Stimulated activated CD8-positive, alpha-beta memory T cell treated with anti-CD3 and anti-CD28 coated beads, Interleukin-15, amount 100 ng/mL, for 1 hour (primary cell): ENCODE measurements at places on chromosomes 3 and 15.

DNA sequence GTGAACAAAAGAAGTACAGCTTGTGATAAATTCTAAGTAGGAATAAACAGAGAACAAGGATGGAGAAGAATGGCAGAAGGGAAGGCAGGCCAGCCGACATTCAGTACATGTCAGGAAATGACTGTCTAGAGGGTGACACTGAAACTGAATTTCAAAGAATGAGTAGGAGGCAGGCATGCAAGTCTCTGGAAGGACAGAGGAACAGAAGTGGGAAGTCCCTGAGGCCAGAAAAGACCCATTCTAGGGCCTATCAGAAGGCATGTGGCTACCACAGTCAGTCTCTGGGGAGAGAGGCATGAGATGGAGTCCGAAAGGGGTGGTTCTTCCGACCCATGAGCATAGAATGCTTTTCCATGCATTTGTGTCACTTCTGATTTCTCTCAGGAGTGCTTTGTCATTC lies 243.5 kb upstream of the UBE2E2 start:
- DNase-seq, result no peak

- DNase-seq, result no peak
Observed at GRCh38 chr3:16841041-16841753, 43.6 kb upstream of the PLCL2 start.

- no peak for DNase-seq
Observed at GRCh38 chr3:138046955-138047354, 37.0 kb downstream of the CLDN18 start.

DNA sequence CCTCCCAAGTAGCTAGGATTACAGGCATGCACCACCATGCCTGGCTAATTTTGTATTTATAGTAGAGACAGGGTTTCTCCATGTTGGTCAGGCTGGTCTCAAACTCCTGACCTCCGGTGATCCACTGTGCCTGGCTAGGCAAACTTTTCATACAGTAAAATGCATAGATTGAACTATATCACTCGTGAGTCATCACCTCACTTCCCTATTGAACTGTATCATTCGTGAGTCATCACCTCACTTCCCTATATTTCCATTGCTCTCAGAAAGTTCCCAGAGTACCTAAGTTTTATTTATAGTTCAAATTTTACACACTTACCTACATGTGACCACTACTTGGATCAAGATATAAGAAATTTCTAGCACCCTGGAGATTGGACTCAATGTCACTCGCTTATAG lies 73.6 kb upstream of the ACAD9 start:
- DNase-seq, result no peak

DNA sequence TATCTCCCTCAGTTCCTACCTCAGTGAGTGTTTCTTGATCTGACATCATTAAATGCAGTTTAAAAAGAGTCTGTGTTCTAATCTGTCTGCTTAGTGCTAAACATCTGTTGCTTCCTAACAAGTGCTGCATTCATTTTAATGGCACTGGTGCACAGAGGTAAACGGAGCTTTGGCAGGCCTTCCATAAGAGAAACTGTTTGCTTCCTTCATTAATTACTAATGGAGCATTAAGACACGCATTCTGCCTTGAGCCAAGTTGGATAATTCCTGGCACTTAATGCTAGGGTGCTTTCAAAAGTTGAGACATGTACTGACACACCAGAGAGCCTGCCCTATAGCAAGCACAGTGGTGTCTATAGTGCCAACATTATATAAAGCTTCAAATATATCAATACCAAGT lies 34.7 kb downstream of the SCG5 start:
- no peak for DNase-seq

- no peak for DNase-seq
Observed at GRCh38 chr3:103601666-103602065, 1166.9 kb downstream of the ZPLD1 start.

DNA sequence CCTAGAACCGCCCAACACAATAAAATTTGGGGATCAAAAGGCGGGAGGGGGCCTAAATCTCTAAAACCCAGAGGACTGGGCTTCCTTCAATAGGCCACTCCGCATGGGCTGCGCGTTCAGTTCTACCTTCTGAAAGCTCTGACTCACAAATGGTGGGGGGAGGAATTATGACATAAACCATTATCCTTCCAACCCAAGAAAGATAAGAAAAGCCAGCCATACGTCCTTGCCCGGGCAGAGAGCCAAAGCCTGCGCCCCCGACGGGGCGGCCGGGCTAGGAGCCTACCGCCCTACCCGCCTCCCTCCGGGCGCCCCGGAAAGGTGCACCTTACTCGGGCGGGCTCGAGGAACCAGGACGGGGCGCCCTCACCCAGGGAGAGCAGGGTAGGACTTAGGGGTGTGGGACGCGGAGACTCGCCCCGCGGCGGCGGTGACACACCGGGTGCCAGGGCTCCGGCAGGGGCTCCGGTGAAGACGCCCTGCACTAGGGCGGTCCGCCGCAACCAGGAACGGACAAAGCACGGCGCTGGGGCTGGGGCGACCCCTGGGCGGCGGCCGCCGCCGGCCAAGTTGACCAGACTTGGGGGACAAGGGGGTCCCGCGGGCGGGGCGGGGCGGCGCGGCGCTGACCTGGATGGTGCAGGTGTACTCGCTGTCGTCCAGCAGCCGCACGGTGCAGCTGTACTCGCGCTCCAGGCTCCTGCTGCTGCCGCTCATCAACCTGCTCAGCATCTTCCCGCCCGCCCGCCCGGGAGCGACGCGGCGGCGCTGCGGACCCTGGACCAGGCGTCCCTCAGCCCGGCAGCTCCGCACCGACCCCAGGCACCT lies 534 bp downstream of the FRMD5 start:
- no peak for DNase-seq

- DNase-seq, result no peak
Observed at GRCh38 chr3:106811376-106811775, 565.9 kb upstream of the CCDC54 start.

DNA sequence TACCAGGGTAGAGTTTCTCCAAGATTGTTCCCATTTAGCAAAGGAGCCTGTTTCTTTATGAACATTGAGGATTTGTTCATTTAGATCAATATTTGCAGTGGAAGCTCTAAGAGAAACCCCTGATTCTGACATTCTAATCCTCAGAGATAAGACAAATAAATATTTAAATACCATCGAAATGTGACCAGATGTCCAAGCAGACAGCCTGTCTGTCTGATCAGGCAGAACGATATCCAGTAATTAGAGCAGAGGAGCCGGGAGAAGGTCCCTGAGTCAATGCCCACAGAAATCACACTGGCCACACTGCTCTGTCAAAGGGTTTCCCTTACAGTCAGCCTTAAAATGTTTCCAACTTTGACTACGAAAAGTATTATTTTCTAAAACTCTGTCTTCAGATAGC lies 15.7 kb upstream of the ARPIN start:
- no peak for DNase-seq
